ENCODE measurements at places on chromosomes 6 and 20. TPM values are rescaled to one million over a fixed set of nuclear protein-coding genes. Genes with fewer than 3 reads are reported as not detected.

FOXO3 gene
- 44.2 TPM for total RNA-seq

STK38 gene
- total RNA-seq: 21.4 TPM

NKAIN4 gene
- not detected for total RNA-seq

- DNase-seq: no peak
- H3K27me3 ChIP-seq: no peaks in the 10 kb centered on the region
- no peaks in the 10 kb centered on the region for H3K36me3 ChIP-seq
- no peak overlapping the region for H3K4me3 ChIP-seq
Observed at GRCh38 chr6:21922086-21922485, 328.5 kb downstream of the SOX4 start.

DNA sequence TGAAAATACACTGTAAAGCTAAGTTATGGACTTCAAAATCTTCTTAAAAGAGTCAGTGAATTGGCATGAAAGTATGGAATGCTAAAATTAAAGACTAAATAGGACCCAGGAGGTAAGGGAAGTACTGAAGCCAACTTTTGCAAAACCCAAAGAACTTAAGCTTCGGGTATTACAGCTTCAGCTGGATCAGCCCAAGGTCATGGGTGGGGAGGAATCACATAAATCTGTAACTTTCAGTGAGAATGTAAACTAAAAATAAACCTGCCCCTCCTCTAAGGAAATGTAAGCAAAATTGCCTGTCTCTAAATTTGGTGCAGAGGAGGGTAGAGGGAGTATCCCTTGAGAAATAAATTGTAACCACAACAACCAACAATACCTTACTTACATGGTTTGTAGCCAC, 4.4 kb upstream of the MUC21 start:
- H3K4me3 ChIP-seq: no peak overlapping the region
- no peak overlapping the region for H3K27ac ChIP-seq
- no peaks in the 10 kb centered on the region for H3K4me1 ChIP-seq
- no peak for DNase-seq
- H3K27me3 ChIP-seq: no peaks in the 10 kb centered on the region

- H3K27me3 ChIP-seq: no peaks in the 10 kb centered on the region
- peaks cover 5% of the 10 kb centered on the region for H3K4me1 ChIP-seq
- H3K4me3 ChIP-seq: no peak overlapping the region
- peaks cover 41% of the 10 kb centered on the region for H3K36me3 ChIP-seq
Observed at GRCh38 chr6:33434961-33435360, 15.1 kb downstream of the SYNGAP1 start.

DNA sequence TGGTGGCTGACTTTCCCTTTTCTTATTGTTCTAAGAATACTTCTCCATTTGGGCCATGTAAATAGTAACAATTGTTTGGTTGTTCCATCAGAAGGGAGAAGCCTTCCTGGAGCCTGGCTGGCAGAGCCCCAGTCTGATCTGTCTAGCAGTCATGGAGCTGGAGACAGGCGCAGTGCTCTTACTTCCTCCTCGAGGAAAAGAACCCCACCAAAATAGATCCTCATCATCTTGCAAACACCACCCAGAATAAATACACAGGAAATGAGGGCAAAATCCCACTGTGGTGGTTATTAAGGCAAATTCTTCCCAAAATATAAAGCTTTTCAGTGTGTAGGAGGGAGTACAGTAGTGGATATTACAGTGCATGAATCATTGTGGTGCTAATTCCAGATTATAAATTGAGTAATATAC, 195.1 kb upstream of the SGK1 start:
- peaks cover 25% of the 10 kb centered on the region for H3K4me1 ChIP-seq
- peak; percentile 53 for DNase-seq
- no peak overlapping the region for H3K4me3 ChIP-seq
- no peaks in the 10 kb centered on the region for H3K36me3 ChIP-seq

GRCh38 chr20:32301719-32302506, 24.5 kb downstream of the KIF3B start:
- no peak overlapping the region for H3K27ac ChIP-seq
- peaks cover 5% of the 10 kb centered on the region for H3K4me1 ChIP-seq
- no peaks in the 10 kb centered on the region for H3K36me3 ChIP-seq
- DNase-seq: no peak
- no peaks in the 10 kb centered on the region for H3K27me3 ChIP-seq
- no peak overlapping the region for H3K4me3 ChIP-seq

GRCh38 chr20:1720226-1720625, 62.6 kb upstream of the SIRPG start:
- H3K27ac ChIP-seq: no peak overlapping the region
- no peak for DNase-seq
- no peaks in the 10 kb centered on the region for H3K4me1 ChIP-seq
- no peak overlapping the region for H3K4me3 ChIP-seq
- no peaks in the 10 kb centered on the region for H3K36me3 ChIP-seq
- no peaks in the 10 kb centered on the region for H3K27me3 ChIP-seq

DNA sequence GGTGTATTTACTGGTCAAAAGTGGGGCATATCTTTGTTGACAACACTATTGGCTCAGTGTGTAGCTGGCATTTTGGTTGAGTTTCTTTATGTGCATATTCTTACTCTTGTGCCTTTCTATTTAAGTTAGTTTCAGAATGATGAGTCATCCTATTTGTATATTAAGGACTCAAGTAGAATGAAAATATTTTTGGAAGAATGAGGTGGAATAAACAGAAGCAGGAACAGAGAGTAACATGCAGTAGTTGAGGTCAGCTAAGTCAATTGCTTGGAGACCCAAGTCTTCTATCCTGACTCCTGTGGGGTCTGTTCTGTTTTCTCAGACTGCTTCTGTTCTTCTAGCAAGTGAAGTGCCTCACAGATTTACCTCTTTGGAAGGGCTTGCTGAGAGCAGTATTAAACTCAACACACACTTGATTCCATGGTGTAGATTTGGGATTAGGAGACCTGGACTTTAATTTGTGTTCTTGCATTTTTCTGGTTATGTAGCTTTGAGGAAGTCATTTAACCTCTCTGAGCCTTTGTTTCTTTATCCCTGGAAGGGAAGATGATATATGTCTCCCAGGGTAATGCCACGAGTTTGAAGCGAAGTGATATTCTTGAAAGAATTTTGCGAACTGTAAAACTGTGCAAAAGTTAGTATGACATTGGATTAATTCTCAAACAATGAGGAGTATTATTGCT, 324.3 kb downstream of the QKI start:
- no peaks in the 10 kb centered on the region for H3K36me3 ChIP-seq
- H3K27ac ChIP-seq: no peak overlapping the region
- no peak overlapping the region for H3K4me3 ChIP-seq
- H3K27me3 ChIP-seq: no peaks in the 10 kb centered on the region
- no peak for DNase-seq
- H3K4me1 ChIP-seq: no peaks in the 10 kb centered on the region

COX4I2 gene
- 20.1 TPM for total RNA-seq

SLC52A3 gene
- 2.7 TPM for total RNA-seq

- H3K27me3 ChIP-seq: no peaks in the 10 kb centered on the region
- H3K36me3 ChIP-seq: no peaks in the 10 kb centered on the region
- no peak for DNase-seq
- H3K27ac ChIP-seq: no peak overlapping the region
Observed at GRCh38 chr20:52482044-52482443, 290.5 kb upstream of the ZFP64 start.

REM1 gene
- total RNA-seq: 1.4 TPM

GRCh38 chr6:51477711-51478311, 609.6 kb downstream of the PKHD1 start:
- H3K36me3 ChIP-seq: no peaks in the 10 kb centered on the region
- H3K27me3 ChIP-seq: no peaks in the 10 kb centered on the region
- H3K4me3 ChIP-seq: no peak overlapping the region
- H3K4me1 ChIP-seq: no peaks in the 10 kb centered on the region

MUC21 gene
- total RNA-seq: not detected

- no peaks in the 10 kb centered on the region for H3K4me1 ChIP-seq
- H3K27me3 ChIP-seq: no peaks in the 10 kb centered on the region
- H3K4me3 ChIP-seq: no peak overlapping the region
Observed at GRCh38 chr6:11682561-11682975, 96.0 kb downstream of the ADTRP start.

SLC35D3 gene
- not detected for total RNA-seq

- no peak overlapping the region for H3K4me3 ChIP-seq
- peaks cover 47% of the 10 kb centered on the region for H3K4me1 ChIP-seq
- H3K36me3 ChIP-seq: no peaks in the 10 kb centered on the region
- no peaks in the 10 kb centered on the region for H3K27me3 ChIP-seq
- DNase-seq: no peak
Observed at GRCh38 chr6:157223021-157223430, 100.3 kb downstream of the TMEM242 start.

- no peak for DNase-seq
- no peak overlapping the region for H3K27ac ChIP-seq
- H3K4me1 ChIP-seq: no peaks in the 10 kb centered on the region
- H3K4me3 ChIP-seq: no peak overlapping the region
- H3K36me3 ChIP-seq: no peaks in the 10 kb centered on the region
- peaks cover 3% of the 10 kb centered on the region for H3K27me3 ChIP-seq
Observed at GRCh38 chr6:117465691-117466090, 16.8 kb upstream of the DCBLD1 start.

DNA sequence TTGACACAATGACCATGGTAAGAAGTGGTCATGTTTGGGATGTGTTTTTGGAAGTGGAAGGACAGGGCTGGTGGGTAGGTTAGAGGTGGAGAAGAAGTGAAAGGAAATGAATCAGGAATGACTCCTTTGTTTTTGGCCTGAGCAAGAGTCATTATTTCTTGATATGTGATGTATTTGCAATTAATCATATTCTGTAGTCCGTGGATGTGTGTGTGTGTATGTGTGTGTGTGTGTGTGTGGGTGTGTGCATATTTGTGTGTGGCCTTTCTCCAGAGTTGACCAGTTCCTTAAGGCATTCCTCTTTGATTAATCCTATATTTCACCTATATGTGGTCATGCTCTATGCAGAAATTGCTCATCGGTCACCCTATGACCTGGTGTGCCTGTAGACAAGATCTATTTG, 130.7 kb downstream of the UTRN start:
- no peak overlapping the region for H3K27ac ChIP-seq
- peaks cover 46% of the 10 kb centered on the region for H3K4me1 ChIP-seq
- no peak overlapping the region for H3K4me3 ChIP-seq
- H3K36me3 ChIP-seq: no peaks in the 10 kb centered on the region
- no peak for DNase-seq

GRCh38 chr20:2833761-2834160, 6.7 kb downstream of the PCED1A start:
- no peak for DNase-seq
- no peaks in the 10 kb centered on the region for H3K36me3 ChIP-seq
- peaks cover 5% of the 10 kb centered on the region for H3K27me3 ChIP-seq
- no peak overlapping the region for H3K4me3 ChIP-seq
- H3K4me1 ChIP-seq: no peaks in the 10 kb centered on the region
- H3K27ac ChIP-seq: no peak overlapping the region

- H3K27ac ChIP-seq: no peak overlapping the region
- no peak for DNase-seq
- H3K36me3 ChIP-seq: peaks cover 100% of the 10 kb centered on the region
- no peak overlapping the region for H3K4me3 ChIP-seq
- H3K4me1 ChIP-seq: no peaks in the 10 kb centered on the region
- H3K27me3 ChIP-seq: no peaks in the 10 kb centered on the region
Observed at GRCh38 chr20:36252511-36252910, 16.2 kb downstream of the AAR2 start.

SIRPB2 gene
- 2.2 TPM for total RNA-seq

IMPG1 gene
- total RNA-seq: not detected

REV3L gene
- total RNA-seq: 14.8 TPM

DNA sequence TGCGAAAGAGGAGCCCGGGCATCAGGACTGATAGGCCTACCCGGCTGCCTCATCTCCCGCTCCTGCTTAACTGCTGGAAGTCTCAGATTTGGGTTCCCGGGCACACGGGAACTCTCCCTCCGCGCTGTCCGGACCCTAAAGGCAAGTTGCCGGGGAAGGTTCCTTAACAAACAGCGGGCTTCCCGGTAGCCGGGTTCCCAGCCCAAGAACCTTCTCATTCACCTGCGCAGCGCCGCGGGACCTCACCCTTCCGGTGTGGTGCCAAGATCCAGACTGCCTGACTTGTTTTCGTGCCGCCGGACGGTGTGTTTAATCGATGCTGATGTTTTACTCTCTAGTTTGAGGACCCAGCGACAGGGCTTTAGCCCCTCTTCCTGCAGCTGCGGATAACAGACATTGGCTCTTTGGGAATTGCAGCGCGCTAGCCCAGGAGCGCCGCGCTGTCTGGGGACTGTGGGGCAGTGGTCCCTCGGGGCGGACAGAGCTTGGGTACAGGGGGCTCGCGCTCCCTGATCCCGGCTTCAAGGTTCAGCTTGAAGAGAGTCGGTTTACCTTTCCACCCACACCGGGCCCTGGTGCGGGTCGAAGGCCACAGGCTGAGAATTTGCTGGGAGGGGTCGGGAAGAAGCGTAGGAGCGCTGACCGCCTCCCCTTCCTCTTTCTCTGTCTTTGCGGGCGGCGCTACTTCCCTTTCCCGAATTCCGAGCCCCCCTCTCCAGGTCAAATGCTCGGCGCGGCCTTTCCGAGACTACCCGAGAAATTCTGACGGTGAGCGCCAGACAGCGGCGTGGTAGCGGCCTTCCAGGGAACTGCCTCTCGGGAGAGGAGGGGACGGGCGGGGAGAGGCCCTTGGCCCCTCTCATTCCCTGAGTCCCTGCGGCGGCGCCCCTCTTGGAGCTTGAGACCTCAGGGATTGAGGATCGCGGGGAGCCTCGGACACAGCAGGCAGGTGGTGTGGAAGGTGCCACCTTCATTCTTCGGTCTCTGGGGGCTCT, 17.2 kb downstream of the ABT1 start:
- peak overlapping the region; percentile 49 for H3K4me3 ChIP-seq
- no peak overlapping the region for H3K27ac ChIP-seq
- no peaks in the 10 kb centered on the region for H3K36me3 ChIP-seq
- H3K4me1 ChIP-seq: peaks cover 11% of the 10 kb centered on the region
- peaks cover 61% of the 10 kb centered on the region for H3K27me3 ChIP-seq

RSPO3 gene
- total RNA-seq: 0.47 TPM

CD40 gene
- 8.0 TPM for total RNA-seq

BCLAF1 gene
- 80.2 TPM for total RNA-seq

DNA sequence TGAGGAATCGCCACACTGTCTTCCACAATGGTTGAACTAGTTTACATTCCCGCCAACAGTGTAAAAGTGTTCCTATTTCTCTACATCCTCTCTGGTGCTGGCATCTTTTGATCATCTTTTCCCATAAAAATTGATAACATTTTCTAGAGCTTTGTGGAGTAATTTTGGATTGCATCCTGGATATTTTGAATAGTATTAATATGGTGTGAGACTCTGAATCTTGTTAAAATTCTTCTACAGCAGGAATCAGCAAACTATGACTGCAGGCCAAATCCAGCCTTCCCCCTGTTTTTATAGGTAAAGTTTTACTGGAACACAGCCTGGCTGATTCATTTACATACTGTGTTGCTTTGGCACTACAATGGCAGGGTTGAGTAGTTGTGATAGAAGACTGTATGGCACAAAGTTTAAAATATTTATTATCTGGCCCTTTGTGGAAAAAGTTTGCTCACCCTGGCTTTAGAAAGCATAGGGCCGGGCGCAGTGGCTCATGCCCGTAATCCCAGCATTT, 15.0 kb upstream of the RNF8 start:
- H3K4me3 ChIP-seq: no peak overlapping the region
- no peaks in the 10 kb centered on the region for H3K36me3 ChIP-seq
- no peak for DNase-seq

- no peak for DNase-seq
- H3K27me3 ChIP-seq: peaks cover 3% of the 10 kb centered on the region
- H3K36me3 ChIP-seq: no peaks in the 10 kb centered on the region
- no peak overlapping the region for H3K4me3 ChIP-seq
Observed at GRCh38 chr20:3161316-3162079, 1.8 kb upstream of the FASTKD5 start.

Measured in heart right ventricle (tissue), 16 donors.